ENCODE measurements at places on chromosomes 1 and 21.

DNA sequence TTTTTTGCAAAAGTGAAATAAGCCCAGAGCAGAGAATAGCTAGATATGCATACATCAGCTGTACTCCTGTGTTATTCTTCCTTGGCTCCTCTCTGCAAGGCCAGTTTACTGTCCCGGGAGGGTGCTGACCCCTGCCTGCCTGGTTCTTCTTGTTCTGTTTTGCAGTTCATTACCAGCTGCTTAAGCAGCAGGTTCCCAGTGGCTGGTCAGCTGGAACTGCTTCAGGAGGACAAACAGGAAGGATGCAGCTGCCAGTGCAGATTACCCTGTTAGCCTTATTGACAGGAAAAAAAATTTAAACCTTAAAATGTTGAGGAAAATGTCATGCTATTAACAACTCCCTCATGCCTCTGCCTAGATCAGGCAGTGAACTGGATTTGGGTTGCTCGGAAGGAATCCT lies 16.0 kb upstream of the LRIG2 start:
- no peak for DNase-seq

DNA sequence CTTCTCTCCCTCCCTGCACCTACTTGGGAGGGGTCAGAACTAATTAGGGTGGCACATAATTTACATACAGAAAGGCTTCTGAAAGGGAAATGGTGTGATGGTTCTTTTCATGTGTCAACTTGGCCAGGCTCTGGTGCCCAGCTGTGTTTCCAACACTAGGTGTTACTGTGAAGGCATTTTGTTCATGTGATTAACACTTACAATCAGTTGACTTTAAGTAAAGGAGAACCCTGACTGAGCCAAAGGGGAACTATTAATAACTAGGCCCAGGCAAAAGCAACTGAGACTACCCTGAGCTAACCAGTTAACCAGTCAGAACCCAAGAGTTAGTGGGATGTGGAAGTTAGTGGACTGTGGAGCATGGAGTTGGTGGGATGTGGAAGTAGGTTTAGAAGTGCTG lies 114.9 kb downstream of the SEC16B start:
- no peak for DNase-seq

DNA sequence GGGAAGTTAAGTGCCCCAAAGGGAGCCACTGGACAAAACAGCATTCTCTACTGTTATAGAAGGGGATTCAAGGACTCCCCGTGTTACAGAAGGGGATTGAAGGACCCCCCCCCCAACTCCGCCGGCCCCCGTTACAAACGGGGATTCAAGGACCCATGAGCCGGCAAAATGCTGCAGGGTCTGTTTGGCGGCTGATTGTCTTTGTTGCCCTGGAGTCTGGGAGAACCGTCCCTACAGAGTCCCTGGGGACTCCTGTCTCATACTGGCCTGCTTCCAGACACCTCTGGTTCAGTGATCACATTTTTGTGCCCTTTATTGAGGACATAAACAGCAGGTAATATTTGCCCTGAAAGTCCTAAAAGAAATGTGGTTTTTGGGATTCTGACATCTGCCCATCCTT lies 96.4 kb downstream of the SYF2 start:
- no peak for DNase-seq

GRCh38 chr1:193806079-193807048 lies 620.0 kb upstream of the B3GALT2 start:
- no peak for DNase-seq

- DNase-seq: no peak
These were observed 89.3 kb downstream of the NTNG1 start for GRCh38 chr1:107230121-107230520.

- peak; percentile 39 for DNase-seq
These were observed 61.0 kb upstream of the NBPF3 start for GRCh38 chr1:21378705-21379494.

- DNase-seq: peak; percentile 30
These were observed 342.2 kb downstream of the OMA1 start for GRCh38 chr1:58204284-58204683.

DNA sequence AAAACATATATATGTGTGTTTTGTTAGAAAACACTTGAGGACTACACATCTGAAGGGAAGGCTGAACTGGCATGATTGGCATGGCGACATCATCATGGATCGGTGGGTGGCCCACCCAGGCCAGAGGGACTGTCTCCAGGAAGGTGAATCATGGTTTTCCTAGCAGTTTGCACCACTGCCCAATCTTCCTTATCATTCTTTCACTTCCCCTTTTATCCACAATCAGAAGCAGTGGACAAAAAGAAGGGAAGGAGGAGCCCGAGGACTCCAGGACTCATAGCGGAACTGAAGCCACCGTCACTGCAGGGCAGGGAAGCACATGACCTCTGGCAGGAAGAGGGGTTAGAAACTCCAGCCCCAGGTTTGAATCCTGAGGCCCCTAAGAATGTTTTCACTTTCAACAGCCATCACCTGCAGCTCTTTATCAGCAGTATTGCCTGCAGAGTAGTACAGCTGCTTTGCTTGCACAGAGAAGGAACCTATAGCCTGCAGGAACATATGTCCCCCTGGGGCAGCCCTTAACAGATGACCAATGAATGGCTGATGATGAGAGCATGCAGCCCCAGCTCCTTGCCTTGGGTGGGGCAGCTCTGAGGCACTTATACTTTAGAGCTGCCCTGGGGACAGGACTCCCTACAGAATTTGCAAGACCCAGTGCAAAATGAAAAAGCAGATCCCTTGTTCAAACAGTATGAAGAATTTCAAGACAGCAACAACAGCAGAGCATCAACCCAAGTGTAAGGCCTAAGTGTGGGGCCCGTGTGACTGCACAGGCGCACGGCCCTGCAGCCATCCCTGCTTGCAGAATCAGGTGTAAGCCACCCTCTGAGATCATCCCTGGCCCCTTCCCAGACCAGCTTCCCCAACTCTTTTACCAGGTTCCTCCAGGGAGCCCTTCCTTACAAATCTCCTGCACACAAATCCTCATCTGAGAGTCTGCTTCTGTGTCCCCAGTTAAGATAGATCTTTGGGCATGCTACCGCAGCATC lies 241.8 kb upstream of the IRF2BP2 start:
- peak; percentile 60 for DNase-seq

DNA sequence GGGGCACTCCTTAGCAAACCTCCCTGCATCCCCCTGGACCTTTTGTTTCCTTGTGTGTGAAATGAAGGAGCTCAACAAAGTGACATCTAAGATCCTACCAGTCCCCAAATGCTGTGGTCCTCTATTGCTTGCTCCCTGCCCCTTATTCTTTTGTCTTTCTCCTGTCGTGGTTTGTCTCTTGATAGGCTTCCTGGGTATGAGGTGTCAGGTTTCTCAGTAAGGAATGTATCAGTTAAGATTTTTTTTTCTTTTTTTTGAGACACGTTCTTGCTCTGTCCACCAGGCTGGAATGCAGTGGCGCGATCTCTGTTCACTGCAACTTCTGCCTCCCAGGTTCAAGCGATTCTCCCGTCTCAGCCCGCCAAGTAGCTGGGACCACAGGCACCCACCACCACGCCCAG lies 16.8 kb downstream of the CNIH3 start:
- DNase-seq: no peak

- DNase-seq: no peak
These were observed 288.7 kb downstream of the LMX1A start for GRCh38 chr1:165067829-165068228.

DNA sequence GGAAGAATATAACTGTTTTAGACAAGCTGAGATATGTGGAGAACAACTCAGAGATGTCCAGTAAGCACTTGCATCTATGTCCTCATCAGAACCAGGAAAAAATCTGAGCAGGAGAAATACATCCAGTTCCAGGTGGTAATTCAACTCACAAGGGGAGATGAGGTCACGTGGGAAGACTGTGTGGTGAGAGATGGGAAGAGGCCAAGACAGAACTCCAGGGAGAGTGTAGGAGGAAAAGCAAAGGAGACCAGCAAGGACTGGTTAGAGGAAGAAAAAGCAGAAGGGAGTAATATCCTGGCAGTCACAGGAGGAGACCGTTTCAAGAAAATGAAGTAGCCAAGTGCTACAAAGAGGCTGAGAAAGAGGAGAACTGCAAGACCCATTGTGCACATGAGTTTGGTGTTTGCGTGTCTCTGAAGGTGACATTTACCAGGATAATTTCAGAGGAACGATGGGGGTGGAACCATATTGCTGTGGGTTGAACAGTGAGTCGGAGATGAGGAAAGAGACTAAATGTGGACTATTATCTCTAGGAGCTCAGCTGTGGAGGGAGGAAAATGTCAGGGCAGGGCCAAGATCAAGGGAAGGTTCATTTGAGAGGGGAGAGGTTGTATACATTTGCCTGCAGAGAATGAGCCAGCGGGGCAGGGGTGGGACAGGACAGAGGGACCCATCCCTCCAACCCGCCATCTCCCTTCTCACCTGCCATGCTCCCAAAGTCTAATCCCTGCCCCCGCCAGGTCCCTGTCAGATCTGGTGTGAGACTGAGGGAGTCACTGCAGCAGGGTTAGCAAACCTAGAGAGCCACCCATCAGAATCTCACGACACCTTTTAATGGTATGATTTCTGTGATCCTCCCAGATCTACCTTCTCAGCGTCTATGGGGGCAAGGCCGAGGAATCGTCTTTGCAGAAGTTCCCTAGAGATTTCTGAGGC lies 24.9 kb downstream of the SUSD4 start:
- DNase-seq: no peak

- DNase-seq: no peak
These were observed 6.3 kb upstream of the PADI1 start for GRCh38 chr1:17198476-17199258.

DNA sequence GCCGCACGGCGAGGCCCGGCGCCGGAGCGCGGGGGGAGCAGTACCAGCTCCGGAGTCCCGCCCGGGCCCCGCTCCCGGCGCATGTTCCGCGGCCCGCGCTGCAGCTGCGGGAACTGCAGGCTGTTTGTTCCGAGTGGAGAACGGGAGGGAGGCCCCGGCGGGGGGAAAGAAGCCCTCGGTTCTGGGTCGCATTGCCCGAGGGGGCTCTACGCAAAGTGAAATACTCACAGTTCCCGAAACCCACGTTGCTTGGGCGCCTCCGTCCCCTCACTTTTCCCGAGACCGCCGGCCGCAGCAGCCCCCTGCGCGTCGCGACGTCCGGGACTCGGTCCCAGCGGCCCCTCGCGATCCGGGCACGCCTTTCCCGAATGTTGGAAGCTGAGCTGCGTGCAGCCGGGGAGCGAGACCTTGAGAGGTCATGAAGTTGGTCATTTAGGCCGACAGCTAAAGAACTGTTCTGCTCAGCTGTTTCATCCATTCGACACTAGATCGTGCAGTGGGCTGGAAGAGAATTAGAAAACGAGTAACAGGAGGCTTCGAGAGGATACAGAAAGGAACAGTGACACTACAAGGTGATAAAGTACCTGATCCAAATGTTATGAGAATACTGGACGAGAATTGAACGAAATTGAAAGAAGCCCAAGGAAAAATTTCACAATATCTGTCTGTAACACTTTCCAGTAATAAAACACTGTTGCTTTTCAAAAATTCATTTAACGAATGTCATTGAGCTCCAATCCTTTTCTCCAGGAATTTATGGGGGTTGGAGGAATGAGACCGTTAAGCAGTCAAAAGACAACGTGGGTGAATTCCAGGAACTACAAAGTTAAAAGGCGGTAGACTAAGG lies 657 bp upstream of the LIN9 start:
- DNase-seq: peak; percentile 48

DNA sequence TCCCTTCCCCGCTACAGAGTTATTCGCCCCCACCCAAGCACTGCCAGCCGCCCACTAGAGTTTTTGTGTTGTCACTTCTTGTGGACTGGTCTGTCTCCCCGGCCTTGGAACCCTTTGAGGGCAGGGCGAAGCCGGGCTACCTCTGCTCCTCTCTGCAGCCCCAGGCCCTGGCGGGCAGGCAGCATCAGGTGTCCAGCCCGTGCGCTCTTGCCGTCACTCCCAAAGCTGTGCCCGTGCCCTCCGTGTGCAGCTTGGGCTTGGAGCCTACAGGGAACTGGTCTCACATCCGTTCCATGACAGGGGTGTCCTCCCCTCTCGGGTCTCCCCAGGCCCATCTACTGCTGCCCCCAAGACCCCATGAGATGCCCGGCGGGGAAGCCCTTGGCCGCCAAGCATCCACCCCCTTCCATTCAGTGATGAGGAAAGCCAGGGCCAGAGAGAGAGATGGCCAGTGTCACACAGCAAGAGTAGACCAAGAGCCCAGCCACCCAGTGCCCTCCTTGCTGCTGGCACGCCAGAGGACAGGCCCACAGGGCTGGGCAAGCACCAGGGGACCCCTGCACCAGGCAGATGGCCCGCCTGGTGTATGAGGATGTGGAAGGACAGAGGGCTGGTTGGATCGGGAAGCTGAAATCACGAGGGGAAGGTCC lies 15.3 kb upstream of the LDLRAP1 start:
- DNase-seq: no peak

- no peak for DNase-seq
These were observed 27.1 kb downstream of the FTCD start for GRCh38 chr21:46128106-46128932.

GRCh38 chr1:40313958-40314720 lies 2.9 kb downstream of the COL9A2 start:
- no peak for DNase-seq

DNA sequence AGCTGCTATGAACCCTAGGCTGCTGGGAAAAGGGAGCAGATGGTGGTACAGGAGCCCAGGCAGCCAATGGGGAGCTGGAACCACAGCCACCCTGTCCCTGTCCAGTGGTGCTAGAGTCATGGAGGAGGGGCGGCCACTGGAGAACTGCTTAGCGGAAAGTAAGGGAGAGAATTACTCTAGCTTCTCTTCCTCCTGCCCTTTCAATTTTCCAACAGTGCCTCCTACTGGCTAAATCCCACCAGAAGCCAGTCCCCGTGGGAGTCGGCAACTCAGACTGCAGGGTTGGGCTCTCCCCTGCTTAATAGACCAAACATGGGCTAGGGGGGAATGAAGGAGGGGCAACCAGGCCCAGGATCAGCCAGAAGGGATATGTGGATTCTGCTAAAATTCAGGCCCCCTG lies 154.5 kb downstream of the ACTL8 start:
- peak; percentile 3 for DNase-seq

DNA sequence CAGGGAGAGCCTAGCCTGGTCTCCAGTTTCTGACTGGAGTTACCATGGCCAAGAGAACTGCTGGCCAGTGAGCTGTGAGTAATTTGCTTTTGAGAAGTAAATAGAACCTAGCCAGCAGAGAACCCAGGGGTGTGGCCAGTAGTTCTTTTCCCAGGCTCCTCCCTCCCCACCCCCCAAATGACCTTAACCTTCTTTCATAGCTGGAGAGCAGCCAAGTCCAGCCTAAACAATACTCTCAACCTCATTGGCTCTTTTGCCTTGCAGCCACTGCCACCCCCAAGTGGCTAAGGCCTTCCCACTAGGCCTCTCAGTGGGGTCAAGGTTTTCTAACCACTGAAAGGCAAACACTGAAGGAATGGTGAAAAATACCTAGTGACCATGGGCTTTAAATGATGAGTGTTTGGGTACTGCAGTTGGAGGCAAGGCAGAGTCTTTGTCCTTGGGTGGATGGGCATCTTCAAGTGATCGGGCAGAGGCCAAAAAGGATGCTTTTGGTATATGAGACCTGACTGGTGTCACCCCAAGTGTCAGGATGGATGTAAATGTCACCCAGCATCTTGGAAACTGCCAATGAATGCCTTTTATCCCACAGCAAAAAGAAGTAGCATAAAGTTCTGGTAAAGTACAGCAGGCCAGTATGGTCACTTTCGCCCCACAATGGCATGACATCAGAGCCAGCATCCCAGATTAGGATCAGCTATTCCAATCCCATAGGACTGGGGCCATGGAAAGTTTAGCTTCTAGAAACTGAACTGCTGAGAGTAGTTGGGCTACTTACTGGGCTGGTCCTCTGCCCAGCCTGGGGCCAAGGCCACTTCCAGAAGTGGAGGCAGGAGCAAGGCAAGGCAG lies 3.5 kb upstream of the PIGV start:
- DNase-seq: peak; percentile 92
